ENCODE measurements at places on chromosomes 5 and 9. TPM values are rescaled to one million over a fixed set of nuclear protein-coding genes. Genes with fewer than 3 reads are reported as not detected.

Gene LMX1B
- not detected for total RNA-seq

Gene MAP1B
- 216 TPM for total RNA-seq

Gene PCDHGA3
- 0.86 TPM for total RNA-seq

Gene CEP120
- total RNA-seq: 17.0 TPM

Gene UGT3A2
- total RNA-seq: not detected

Gene GFRA3
- total RNA-seq: 0.10 TPM
